ENCODE measurements at places on chromosomes 12 and 14.

- peaks cover 42% of the 10 kb centered on the region for H3K27me3 ChIP-seq
- H3K36me3 ChIP-seq: no peaks in the 10 kb centered on the region
- no peak overlapping the region for H3K4me3 ChIP-seq
- no peak for DNase-seq
- H3K27ac ChIP-seq: no peak overlapping the region
These were observed 21.8 kb downstream of the IRAK3 start for GRCh38 chr12:66210840-66211239.

DNA sequence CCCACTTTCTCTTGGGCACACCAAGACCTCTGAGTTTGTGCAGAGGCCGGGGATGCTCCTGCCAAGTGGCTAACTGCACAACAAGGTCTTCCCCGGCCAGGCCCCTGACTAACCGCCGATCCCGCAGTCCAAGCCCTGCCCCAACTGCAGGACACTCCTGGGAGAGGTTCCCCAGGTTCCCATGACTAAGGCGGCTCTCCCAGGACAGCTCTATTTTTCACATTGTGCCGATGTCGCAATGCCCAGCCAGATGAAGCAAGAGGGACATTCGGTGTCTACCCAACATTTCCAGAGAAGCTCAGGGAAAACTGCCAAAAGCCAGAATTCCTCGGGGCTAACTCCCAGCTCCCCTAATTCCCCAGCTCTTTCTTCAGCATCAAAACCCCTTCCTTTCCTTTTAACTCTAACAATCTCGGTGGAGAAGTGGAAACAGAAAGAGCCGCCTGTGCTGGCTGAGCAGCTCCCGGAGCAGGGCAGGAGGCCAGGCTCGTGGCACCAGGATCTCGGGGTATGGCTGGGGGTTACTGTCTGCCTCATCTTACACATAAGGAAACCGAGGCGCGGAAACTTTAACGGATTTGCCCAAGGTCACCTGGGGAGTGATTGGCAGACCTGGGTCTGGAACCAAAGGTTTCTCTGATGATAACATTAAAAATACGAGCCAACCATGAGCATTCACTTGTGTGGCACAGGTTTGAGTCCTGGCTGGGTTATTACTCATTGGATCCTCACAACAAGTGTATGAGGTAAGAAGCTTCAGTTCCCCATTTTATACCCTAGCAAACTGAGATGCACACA lies 318.2 kb downstream of the BCL11B start:
- H3K36me3 ChIP-seq: no peaks in the 10 kb centered on the region
- H3K27me3 ChIP-seq: no peaks in the 10 kb centered on the region
- peaks cover 5% of the 10 kb centered on the region for H3K4me1 ChIP-seq
- no peak for DNase-seq
- no peak overlapping the region for H3K27ac ChIP-seq

DNA sequence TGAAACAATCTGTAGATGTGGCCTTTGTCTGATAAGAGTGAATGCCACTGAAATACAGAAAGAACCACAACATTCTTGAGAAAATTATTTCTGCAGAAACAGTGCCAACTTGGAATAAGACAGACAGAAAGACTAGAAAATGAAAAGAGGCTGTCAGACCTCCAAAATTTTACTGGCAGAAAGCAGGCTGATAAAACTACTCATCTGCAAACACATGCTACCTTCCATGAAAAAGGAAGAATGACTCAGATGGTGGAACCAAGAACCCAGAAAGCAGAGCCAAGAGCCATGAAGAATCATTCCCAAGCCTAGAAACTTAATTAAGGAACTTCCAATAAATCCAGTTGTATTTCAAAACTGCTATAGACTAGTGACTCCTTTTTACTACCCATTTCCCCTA lies 31.9 kb upstream of the OSBPL8 start:
- no peaks in the 10 kb centered on the region for H3K36me3 ChIP-seq
- no peak overlapping the region for H3K4me3 ChIP-seq
- H3K27ac ChIP-seq: no peak overlapping the region
- peaks cover 4% of the 10 kb centered on the region for H3K4me1 ChIP-seq
- DNase-seq: no peak

DNA sequence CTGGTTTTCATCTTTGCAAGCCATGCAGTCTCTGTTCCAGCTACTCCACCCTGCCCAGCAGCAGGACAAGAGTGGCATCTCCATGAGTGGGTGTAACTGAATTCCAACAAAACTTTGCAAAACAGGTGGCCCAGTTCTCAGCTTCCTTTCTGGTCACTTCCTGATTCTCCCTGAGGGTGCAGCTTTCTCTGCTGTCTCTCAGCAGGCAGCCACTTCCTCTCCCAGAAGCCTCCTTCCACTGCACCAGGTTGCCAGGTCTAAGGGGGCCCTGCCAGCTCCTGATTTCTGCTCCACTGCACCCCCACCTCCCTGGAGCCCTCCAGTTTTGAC lies 341.0 kb upstream of the FKBP4 start:
- H3K4me1 ChIP-seq: no peaks in the 10 kb centered on the region
- no peak overlapping the region for H3K4me3 ChIP-seq
- no peaks in the 10 kb centered on the region for H3K36me3 ChIP-seq
- DNase-seq: no peak
- H3K27me3 ChIP-seq: no peaks in the 10 kb centered on the region
- H3K27ac ChIP-seq: no peak overlapping the region

GRCh38 chr12:104201238-104202001 lies 14.2 kb upstream of the TXNRD1 start:
- H3K4me1 ChIP-seq: peaks cover 2% of the 10 kb centered on the region
- H3K4me3 ChIP-seq: no peak overlapping the region

- no peak overlapping the region for H3K27ac ChIP-seq
- no peak overlapping the region for H3K4me3 ChIP-seq
- no peaks in the 10 kb centered on the region for H3K27me3 ChIP-seq
- H3K36me3 ChIP-seq: no peaks in the 10 kb centered on the region
- no peak for DNase-seq
These were observed 377.4 kb downstream of the BCL11B start for GRCh38 chr14:98894600-98894999.

DNA sequence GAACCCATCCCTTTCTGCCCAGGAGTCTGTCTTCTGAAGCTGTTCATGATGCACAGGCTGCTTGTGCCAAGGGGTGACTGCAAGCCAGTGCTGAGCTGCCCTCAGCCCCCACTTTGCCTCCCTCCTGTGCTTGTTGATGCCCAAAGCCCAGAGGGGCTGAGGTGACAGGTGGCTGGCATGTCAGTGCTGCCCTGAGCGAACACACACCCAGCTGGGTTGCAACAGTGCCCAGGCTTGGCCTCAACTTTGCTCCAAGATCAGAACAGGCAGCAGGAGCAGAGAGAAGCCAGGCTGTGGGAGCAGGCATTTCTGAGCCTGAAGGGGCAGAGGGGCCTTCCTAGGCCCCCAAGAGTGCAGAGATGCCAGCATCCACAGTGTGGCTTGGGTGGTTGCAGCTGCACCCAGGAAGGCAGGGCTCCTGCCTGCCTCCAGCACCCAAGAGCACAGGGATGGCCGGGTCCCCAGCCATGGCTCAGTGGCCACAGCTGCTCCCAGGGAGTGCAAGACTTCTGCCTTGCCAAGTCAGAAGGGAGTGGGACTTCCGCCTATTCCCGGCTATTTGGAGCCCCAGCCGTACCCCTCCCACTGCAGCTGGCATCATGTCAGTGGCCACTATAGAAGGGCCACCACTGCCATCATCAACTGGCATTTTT lies 83.1 kb downstream of the SLC16A7 start:
- no peak overlapping the region for H3K27ac ChIP-seq
- H3K4me1 ChIP-seq: peaks cover 34% of the 10 kb centered on the region
- H3K36me3 ChIP-seq: peaks cover 47% of the 10 kb centered on the region

DNA sequence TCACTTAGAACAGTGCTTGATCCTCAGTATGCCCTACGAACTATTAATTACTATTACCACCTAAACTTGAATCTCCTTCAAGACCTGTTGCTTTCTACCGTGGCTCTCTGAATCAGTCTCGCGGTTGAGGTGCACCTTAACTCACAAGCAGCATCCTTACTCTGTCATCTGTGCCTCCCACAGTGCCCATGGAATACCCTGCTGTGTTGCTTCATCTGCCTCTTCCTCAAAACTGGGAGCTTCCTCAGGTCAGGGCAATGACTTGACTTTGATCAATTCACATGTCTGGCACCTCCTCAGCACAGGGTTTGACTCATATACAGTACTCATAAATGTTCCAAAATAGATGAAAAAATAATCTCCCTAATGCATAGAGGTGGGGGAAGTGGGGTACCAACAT lies 305.9 kb downstream of the NUAK1 start:
- H3K36me3 ChIP-seq: no peaks in the 10 kb centered on the region
- no peak overlapping the region for H3K27ac ChIP-seq
- no peaks in the 10 kb centered on the region for H3K4me1 ChIP-seq
- peaks cover 6% of the 10 kb centered on the region for H3K27me3 ChIP-seq
- no peak for DNase-seq

DNA sequence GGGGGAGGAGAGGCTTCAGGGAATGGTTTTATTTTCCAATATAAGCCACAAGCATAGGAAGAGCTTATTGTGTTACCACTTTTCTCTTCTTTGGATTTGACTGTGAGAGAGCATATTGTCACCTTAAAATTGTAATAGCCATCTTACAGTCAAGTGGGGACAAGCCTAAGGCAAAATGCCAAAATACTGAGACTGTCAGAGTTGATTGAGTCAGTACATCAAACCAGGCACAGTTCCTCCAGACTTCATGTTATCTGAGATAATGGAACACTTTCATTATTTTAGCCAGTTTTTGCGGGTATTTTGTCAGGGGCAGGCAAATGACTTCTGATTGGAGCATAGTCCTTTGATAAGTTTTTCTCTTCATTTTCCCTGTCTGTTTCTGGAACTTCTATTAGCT lies 19.5 kb upstream of the NUBPL start:
- no peaks in the 10 kb centered on the region for H3K36me3 ChIP-seq
- peaks cover 12% of the 10 kb centered on the region for H3K27me3 ChIP-seq
- no peak overlapping the region for H3K4me3 ChIP-seq
- peaks cover 2% of the 10 kb centered on the region for H3K4me1 ChIP-seq

- H3K27ac ChIP-seq: no peak overlapping the region
- H3K4me1 ChIP-seq: no peaks in the 10 kb centered on the region
- no peaks in the 10 kb centered on the region for H3K36me3 ChIP-seq
- H3K4me3 ChIP-seq: no peak overlapping the region
- H3K27me3 ChIP-seq: no peaks in the 10 kb centered on the region
- DNase-seq: no peak
These were observed 243.7 kb downstream of the AKAP6 start for GRCh38 chr14:32572867-32573150.

DNA sequence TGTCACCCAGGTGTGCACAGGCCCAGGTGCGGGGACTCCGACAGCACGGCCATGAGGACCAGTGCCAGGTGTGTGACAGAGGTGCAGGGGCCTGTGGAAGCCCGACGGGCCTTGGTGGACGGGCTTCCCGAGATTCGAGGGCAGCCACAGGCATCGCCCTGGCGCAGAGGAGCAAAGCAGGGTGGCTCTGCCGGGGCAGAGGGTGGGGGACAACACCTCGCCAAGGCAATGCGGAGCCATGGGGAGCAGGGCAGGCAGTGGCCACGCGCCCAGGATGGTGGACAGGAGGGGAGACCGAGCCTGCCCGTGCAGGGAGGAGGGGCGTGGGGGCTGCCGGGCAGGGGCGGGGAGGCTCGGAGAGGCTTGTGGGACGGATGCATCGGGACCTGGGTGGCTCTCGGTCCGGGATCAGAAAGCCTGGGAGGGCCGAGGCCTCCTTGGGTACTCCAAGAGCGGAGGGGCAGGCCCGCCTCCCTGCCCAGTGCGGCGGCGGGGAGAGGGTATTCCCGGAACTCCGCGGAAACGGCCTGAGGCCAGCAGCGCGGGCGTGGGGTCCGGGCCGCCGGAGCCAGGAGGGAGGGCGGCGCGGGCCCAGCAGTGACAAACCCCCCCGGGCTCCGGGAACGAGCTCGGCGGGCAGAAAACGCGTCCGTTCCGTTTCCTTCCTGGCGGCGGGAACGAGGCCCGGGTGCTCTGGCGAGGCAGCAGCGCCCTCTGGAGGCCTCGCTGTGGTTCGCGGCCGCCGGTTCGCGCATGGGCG lies 1.6 kb downstream of the TMEM121 start:
- peaks cover 19% of the 10 kb centered on the region for H3K4me1 ChIP-seq
- H3K4me3 ChIP-seq: peak overlapping the region; percentile 86
- H3K27ac ChIP-seq: peak overlapping the region; percentile 80
- peaks cover 24% of the 10 kb centered on the region for H3K36me3 ChIP-seq
- H3K27me3 ChIP-seq: peaks cover 23% of the 10 kb centered on the region

DNA sequence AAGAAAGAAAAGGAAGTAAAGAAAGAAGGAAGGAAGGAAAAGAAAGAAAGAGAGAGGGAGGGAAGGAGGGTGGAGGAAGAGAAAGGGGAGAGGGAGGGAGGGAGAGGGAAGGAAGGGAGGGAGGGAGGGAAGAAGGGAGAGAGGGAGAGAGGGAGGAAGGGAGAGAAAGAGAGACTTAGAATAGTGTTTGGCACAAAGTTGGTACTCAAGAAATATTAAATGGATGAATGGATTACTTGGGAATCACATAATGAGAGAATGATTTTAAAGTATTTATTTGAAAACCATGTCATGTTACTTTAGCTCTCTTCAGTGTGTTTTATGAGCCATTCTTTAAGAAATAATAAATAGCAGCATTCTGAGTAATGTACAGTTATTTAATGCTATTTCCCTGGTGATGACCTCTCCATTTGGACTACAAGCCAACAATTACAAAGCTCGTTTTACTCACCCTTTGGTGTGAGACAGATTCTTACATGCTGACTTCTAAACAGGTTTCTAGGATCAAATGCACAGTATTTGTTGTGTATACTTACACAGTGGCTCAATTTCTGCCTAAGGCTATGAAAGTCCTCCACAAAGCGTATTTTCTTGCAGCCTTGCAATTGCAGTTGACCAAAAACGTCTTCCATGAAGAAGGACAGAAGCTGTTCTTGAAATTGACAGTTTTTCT lies 861 bp downstream of the IL26 start:
- no peak overlapping the region for H3K4me3 ChIP-seq
- peaks cover 11% of the 10 kb centered on the region for H3K27me3 ChIP-seq
- H3K4me1 ChIP-seq: peaks cover 8% of the 10 kb centered on the region

DNA sequence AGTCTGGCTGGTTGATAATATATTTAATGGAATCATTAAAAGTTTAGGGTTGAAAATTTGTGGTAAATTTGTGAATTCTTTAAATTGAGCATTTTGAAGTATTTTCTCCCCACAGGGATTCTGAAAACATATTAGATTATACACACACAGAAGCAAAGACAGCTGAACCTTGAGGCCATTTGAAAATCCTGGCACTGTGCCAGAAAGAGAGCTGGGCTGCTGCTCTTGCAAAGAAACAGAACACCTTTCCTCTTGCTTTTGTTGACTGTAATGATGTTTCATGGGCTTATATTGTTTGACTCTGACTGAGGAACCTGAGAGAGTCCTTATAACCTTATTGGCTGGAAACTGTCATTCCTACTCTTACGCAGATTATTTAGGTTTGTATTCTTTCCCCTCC lies 4.8 kb downstream of the RNF34 start:
- H3K4me3 ChIP-seq: no peak overlapping the region
- DNase-seq: no peak
- H3K27ac ChIP-seq: no peak overlapping the region
- H3K27me3 ChIP-seq: no peaks in the 10 kb centered on the region
- H3K4me1 ChIP-seq: peaks cover 25% of the 10 kb centered on the region

- no peaks in the 10 kb centered on the region for H3K4me1 ChIP-seq
- peaks cover 17% of the 10 kb centered on the region for H3K27me3 ChIP-seq
- no peaks in the 10 kb centered on the region for H3K36me3 ChIP-seq
- no peak overlapping the region for H3K27ac ChIP-seq
- DNase-seq: no peak
These were observed 58.2 kb downstream of the GALNT9 start for GRCh38 chr12:132270969-132271754.
